AG10803 (cell line): ENCODE measurements at places on chromosomes 4 and X.

DNA sequence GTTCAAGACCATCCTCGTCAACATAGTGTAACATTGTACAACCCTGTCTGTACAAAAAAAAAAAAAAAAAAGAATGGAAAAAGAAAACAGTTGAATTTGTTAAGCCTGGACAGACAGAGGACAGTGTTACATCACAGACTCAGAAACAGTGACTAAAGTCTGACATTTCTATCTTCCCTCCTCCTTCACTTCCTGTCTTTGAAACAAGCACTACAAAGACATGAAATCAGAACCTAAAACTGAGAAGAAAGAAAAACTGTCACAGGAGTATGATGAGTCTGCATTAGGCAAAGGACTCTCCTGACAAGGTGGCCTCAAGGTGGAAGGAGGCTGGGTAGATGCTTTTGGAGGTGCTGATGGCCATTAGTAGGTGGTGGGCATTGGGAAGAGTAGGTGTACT is 126.7 kb downstream of the RBM47 start:
- DNase-seq, result peak; percentile 14

- DNase-seq, result no peak
Measured at GRCh38 chr4:159177265-159178150, 74.6 kb downstream of the RAPGEF2 start.

- DNase-seq, result no peak
Measured at GRCh38 chrX:47296766-47297365, 64.1 kb downstream of the USP11 start.

DNA sequence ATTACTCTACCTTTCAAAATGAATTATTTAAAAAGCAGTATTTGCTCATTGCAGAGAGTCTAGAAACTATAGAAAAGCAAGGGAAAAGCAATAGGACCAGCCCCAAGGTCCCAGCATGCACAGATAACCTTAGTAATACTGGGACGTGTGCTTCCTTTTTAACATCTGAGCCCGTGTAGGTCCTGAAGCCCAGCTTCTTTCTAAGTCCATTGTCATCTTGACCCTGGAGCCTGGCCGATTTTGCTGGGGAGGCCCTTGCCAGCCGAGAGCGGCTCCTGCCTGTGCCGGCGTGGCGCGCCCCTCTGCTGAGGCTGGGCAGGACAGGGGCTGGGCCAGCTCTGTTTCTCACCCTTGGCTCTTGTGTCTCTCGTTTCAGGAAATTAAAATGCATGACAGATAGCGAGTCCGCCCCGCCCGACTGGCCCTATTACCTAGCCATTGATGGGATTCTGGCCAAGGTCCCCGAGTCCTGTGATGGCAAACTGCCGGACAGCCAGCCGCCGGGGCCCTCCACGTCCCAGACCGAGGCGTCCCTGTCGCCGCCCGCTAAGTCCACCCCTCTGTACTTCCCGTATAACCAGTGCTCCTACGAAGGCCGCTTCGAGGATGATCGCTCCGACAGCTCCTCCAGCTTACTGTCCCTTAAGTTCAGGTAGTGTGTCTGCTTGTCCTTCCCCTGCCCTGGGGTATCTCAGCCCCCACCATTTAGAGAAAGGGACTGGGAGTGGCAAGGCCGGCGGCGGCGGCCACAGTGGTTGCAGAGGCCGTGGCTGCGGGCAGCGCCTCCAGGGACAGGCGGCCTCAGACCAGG is 4.1 kb downstream of the MSANTD1 start:
- no peak for DNase-seq

DNA sequence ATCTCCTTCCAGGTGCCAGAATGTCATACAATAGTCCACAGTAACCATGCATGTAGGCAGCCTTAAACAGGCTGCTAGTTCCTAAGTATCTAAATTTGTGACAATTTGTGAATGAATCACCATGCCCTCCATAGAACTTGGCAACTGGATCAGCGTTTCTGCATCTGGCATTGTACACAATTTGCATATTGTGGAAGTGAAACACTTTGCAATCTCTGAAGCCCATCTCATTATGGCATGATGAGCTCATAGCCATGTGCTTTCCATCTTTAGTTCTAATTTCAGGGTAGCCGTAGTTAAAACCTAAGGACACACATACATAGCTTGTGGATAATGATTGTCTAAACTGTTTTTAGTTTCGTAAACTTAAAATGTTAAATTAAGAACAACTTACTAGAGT is 573.6 kb downstream of the PPP4R3C start:
- DNase-seq, result no peak

- no peak for DNase-seq
Measured at GRCh38 chr4:55887594-55887993, 34.1 kb downstream of the EXOC1 start.

GRCh38 chr4:155966731-155967395 is 13.2 kb upstream of the CTSO start:
- DNase-seq, result peak; percentile 44

DNA sequence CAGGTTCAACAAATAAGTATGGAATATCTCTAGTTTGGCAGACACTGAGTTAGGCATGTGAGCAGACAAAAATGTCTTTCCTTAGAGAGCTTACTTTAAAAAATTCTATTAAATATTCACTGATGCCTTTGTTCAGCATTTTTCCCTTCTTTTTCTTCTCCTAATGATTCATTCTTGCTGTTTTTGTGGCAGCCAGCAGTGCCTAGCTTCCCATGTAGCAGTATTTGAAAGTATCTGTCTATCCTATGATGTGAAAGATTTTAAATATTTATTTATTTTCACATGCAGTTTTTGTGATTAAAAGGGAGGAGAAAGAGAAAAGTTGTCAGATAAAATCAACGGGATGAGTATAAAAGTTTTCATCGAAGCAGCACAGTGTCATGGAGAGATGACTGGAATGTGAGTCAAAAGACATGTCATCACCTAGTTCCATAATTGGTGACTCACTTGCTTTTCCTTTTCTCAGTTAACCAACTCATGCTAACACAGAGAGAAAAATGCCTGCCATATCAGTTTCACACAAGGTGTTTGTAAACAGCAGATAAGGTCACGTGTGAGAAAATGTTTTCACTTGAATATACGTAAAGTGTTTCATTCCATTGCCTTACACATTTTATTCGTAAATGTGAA is 69.8 kb downstream of the BMPR1B start:
- peak; percentile 71 for DNase-seq

GRCh38 chr4:142044271-142044670 is 407.9 kb downstream of the IL15 start:
- no peak for DNase-seq

- DNase-seq, result peak; percentile 75
Measured at GRCh38 chr4:107913283-107913899, 18.0 kb upstream of the CYP2U1 start.

DNA sequence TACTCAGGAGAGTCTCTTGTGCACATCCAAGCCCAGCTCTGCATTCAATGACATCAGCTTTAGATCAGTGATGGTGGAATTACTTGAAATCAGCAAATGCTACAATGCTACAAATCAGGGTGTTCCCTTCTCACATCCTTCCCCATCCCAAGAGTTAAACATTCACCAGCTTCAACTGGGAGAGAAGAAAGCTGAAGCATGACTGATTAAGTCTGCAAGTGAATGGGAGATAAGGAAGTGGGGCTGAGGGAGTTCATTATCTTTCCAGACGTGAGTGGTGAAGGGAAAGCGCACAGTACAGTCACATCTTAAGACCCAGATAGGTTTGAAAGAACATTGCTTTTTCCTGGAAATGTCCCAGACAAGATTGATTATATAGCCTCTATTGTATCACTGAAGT is 26.2 kb upstream of the MAP9 start:
- DNase-seq, result no peak

GRCh38 chr4:178602833-178603232 is 1160.6 kb upstream of the AGA start:
- no peak for DNase-seq

DNA sequence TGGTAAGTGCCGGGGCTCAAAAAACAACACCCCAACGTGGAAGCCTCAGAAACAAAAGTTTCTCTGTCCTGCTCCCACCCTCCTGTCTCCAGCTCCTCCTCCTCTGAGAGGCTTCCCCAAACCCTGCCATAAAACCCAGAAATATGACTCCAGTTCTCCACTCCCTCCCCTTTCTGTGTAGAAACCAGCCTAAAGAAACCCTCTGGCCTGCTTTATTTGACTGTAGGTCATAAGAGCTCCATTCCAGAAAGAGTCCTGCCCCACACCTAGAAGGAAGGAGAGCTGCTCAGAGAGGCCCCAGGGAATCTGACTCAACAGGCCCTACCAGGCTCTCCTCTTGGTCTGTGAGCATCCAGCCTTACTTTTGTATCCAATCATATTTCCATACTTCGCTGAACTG is 872 bp upstream of the S100P start:
- DNase-seq, result peak; percentile 41

DNA sequence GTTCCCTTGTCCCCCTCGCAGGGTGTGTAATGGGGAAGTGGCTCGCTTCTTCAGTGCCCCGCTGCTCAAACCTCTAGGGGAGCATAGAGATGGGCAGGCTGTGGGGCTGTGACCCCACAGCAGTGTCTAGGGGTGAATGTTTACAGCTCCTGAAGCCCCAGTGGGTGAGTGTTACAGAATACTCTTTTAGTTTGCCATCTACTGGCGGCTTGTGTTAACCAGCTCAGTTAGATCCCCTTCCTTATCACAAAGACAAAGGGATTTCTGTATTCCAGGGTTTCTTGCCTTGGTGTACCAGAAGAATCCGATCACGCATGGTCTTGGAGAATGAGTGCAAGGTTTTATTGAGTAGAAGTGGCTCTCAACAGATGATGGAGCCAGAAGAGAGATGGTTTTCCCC is 108.1 kb upstream of the IQCM start:
- no peak for DNase-seq

DNA sequence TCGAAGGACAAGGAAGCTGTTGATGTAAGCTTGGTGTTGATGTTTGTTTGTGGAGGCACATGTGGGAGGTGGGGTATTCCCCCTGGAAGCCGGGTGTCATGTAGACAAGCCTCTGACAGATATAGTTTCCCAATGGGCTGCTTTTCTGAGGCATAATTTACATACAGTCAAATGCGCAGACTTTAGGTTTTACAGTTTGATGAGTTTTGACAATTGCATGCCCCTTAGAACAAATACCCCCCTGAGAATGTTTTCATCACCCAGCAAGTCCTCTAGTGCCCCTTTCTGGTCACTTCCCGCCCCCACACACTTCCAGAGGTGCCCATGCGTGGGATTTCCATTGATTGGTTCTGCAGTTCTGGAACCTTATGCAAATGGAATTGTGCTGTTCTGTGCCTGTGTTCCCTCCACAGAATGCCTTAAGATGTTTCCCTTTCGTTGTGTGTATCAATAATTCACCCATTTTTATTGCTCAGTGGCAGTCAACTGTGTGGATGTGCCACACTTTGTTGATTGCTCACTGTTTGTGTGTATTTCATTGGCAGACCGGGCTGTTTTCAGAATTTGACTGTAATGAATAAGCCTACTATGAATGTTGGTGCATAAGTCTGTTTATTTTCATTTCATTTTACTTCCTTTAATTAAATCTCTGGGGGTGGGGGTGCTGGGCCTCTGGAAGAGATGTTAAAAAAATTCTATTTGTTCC is 8.5 kb downstream of the EVC start:
- DNase-seq, result no peak

GRCh38 chr4:65661471-65661870 is 8.8 kb downstream of the EPHA5 start:
- DNase-seq, result no peak

GRCh38 chr4:115945026-115945425 is 831.6 kb upstream of the NDST4 start:
- DNase-seq, result no peak

GRCh38 chr4:171239196-171239595 is 574.0 kb upstream of the GALNTL6 start:
- no peak for DNase-seq

- no peak for DNase-seq
Measured at GRCh38 chr4:95170176-95170575, 378.6 kb downstream of the UNC5C start.

DNA sequence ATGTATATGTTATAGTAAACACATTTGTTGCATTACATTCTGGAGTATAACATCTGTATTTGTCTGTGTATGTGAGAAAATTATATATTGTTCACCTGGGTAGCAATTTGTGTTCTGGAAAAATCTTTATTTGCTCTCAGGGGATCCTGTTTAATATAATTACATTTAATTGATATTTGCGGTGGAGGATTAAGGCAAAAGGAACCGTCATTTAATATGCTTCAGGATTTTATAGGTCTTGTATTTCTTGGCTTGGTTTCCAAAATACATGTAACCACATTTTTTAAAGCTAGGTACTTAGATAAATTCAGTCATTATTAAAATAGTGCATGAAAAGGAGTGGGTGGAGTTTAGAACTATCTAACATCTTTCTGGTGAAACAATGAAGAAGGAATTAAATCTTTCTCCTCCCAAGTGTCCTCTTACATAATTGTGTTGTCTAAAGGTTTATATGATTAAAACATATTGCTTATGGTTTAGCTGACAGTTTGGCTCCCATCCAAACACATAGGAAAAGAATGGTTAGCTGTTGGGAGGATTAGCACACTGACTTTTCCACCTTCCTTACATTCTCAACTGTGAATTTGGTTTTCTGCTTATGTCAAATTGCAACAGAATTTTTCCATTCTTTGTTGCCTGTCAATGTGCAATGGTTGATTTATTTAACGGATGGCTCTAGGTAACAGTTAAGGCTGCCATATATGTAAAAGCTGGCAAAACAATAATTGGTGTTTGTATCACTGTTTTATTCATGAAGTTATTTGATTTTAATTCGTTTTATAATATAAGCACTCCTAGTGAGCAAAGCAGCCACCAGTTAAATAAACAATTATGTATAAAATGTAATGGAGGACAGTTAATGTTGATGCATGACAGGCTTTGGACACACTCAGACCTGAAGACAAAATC is 250.8 kb upstream of the SFRP2 start:
- no peak for DNase-seq

DNA sequence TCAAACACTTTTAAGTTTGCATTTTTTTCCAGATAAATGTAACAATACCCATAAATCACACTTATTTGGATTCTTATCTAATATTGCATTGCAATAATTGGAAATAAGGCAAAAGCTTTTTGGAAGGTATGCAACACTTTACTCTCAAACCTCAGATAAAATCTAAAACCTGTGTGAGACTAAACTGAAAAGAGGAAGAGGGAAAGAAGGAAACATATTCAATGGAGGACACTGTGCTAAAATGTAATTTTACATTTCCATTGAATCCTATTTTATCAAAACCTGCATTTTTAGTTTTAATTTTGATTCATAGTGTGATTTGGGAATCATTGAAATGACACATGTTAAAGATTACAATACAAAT is 99.4 kb downstream of the HPGD start:
- no peak for DNase-seq

DNA sequence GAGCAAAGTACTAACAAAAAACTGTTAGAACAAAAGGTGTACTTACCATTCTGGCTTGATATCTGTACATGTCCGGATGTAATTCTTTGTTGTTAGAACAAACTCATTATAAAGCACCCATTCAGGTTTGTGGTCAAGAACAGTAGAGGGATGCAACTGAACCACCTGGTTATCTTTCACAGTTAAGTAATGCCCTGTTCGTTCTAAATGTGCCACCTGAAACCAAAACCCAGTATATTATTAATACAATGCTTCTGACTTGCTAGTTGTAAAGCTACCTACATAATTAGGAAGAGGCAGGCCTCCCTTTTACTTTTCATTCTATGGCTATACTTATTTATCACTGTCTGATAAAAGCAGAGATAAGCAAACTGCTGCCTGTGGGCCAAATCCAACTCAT is 54.8 kb downstream of the DHX15 start:
- DNase-seq, result no peak
